ENCODE measurements at places on chromosomes 7 and 10. TPM values are rescaled to one million over a fixed set of nuclear protein-coding genes. Genes with fewer than 3 reads are reported as not detected.

DNA sequence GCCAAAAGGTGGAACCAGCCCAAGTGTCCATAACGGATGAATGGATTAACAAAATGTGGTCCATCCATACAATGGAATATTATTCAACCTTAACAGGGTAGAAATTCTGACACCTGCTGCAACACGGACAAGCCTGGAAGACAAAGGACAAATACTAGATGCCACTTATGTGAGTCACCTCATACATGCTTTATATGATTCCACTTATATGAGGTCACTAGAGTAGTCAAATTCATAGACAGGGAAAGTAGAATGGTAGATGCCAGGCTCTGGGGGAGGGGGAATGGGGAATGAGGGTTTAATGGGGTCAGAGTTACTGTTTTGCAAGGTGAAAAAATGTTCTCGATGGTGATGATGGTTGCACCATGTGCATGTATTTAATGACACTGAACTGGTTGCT is 34.0 kb upstream of the CYTH3 start:
- H3K27ac ChIP-seq, result no peak overlapping the region
- no peaks in the 10 kb centered on the region for H3K4me1 ChIP-seq
- peaks cover 5% of the 10 kb centered on the region for H3K27me3 ChIP-seq
- no peaks in the 10 kb centered on the region for H3K36me3 ChIP-seq

- H3K4me3 ChIP-seq, result no peak overlapping the region
- no peak overlapping the region for H3K27ac ChIP-seq
- H3K27me3 ChIP-seq, result peaks cover 43% of the 10 kb centered on the region
- H3K36me3 ChIP-seq, result no peaks in the 10 kb centered on the region
- DNase-seq, result no peak
Measured at GRCh38 chr7:22730921-22731654, 4.1 kb downstream of the IL6 start.

DNA sequence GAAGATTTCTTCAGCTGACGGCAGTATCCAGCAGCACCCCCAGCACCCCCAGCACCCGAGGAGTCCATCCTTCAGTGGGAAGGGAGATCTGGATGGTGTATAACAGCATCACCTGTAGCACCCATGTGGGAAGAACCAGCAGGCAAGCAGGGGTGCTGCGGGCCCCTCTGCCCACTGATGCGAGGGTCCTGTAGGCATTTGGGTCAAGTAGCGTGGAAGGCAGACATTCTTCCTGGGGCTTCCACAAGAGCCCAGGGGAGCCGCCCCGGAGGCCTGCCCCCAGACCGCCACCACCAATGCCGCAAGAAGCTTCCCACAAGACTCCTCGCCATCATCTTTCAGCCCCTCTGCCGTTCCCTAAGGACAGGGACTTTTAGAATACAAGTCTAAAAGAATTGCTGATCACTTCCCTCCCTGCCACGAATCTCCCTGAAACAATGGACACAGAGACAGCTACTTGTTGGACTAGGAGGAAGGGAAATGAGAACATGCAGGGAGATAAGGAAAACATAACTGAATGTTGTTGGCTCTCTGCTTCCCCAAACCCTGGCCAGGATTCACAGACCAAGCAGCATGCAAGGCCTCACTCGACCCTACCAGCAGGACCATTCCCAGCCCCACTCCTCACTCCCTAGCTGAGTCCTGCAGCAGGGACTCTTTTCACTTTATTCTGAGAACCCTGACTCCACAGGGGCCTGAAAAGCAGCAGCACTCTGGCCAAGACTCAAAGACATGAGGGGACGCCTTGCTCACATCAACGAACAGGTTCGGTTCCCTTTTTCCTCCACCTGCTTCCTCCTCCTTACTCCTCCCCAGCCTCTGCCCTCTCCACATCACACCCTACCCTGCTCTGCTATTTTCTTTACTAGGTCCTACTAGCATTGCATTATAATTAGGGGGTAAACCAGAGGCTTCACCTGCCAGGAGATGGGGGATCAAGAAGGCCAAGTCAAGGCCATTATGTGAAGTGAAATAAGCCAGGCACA is 164.5 kb downstream of the HERPUD2 start:
- H3K27me3 ChIP-seq, result peaks cover 8% of the 10 kb centered on the region
- no peaks in the 10 kb centered on the region for H3K4me1 ChIP-seq
- no peak overlapping the region for H3K4me3 ChIP-seq
- no peak for DNase-seq
- H3K27ac ChIP-seq, result no peak overlapping the region
- H3K36me3 ChIP-seq, result no peaks in the 10 kb centered on the region

Gene MXI1
- total RNA-seq, result 75.4 TPM

Gene PNLIP
- not detected for total RNA-seq
